ENCODE measurements at places on chromosomes 5 and 9.

DNA sequence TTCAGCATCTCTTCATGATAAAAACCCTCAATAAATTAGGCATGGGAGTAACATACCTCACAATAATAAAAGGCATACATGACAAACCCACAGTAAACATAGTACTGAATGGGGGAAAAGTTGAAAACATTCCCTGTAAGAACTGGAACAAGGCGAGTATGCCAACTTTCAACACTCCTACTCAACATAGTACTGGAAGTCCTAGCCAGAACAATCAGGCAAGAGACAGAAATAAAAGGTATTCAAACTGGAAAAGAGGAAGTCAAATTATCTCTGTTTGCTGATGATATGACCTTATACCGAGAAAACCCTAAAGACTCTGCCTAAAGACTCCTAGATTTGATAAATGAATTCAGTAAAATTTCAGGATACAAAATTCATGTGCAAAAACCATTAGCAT lies 167.6 kb downstream of the TMEM38B start:
- no peak for DNase-seq

DNA sequence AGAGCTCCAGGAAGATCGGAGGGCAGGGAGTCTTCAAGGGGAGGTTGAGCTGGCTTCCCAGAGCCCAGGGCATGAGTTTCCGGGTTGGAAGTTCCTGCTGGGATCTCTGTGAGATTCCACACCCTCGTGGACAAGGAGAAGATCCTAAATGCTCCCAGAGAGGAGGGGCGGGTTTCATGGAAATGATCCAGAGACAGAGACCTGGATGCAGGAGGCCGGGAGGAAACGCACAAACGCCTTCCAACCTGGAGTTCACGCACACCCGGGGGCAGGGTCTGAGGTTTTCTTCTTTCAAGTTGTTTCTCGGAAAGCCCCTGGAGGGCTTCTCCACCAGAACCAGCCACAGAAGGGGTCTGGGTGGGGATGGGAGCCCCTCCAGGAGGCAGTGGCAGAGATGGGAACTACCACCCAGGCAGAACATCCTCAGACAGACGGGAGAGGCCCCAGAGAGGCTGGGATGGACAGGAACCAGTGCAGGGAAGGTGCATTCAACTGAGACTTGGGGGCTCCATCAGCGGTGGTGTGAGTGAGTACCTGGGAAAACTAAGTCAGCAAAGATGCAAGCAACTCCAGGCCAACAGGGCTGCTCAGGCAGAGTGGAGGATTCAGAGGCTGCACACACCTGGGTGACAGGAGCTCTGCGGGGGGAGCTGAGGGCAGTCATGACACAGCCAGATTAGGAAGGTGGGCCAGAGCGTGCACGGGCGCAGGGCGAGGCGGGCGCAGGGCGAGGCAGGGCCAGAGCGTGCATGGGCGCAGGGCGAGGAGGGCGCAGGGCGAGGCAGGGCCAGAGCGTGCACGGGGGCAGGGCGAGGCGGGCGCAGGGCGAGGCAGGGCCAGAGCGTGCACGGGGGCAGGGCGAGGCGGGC lies 52.1 kb upstream of the EXOC3 start:
- no peak for DNase-seq

DNA sequence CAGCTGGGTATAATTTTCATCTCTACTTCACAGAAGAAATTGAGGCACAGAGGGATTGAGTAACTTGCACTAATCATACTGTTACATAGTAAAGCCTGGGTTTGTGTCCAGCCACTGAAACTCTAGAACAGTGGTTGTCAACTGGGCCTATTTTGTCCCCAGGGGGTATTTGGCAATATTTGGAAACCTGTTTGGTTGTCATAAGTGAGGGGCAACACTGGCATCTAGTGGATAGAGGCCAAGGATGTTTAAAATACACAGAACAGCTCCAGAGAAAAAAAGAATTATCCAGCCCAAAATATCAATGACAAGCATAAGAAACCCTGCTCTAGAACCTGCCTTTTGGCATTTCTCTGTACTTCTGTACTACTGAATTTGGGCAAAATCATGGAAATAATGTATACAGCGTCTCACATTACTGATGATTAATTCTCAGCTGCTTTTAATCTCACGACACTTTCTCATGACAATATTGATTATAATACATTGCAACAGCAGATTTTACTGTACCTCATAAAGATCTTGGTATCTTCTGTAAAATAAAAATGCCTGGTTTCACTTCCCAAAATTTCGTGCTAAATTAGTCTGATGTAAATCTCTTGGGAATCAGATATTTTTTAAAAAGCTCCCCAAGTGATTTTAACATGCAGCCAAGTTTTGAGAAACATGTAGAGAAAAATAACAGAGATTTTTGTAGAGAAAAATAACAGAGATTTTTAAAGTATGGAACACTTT lies 112.7 kb downstream of the RORB start:
- DNase-seq: no peak

DNA sequence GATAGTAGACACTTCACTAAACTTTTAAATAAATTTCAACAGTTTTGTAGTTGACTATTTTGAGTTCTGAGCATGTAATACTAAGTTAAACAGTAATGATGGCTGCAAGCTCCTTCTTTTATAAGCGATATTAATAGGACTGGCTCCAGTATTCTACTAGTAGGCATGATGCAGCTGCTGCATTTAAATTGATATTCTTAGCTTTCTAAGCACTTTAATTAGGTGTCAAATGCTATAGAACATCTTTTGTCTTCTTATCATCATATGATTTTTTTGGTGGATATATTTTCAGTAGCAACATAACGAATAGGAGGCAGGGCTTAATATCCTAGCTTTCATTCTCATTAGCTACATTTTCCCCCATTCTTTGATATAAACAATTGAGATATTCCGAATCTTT lies 141.1 kb downstream of the FBXO4 start:
- no peak for DNase-seq

- no peak for DNase-seq
These were observed 8.4 kb upstream of the GOLPH3 start for GRCh38 chr5:32182463-32183063.

DNA sequence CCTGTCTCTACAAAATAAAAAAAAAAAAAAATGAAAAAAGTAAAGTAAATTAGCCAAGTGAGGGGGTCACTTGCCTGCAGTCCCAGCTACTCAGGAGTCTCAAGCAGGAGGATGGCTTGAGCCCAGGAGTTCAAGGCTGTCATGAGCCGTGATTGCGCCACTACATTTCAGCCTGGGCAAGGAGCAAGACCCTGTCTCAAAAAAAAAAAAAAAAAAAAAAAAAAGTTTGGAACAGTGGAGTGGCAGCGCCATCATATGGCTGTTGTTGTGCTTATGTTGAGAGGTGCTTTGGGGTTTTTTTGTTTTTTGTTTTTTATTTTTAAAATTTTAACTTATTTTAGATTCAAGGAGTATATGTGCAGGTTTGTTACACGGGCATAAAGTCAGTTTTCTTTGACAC lies 3.6 kb downstream of the BRIX1 start:
- no peak for DNase-seq

GRCh38 chr5:33939556-33940262 lies 3.5 kb downstream of the RXFP3 start:
- no peak for DNase-seq

DNA sequence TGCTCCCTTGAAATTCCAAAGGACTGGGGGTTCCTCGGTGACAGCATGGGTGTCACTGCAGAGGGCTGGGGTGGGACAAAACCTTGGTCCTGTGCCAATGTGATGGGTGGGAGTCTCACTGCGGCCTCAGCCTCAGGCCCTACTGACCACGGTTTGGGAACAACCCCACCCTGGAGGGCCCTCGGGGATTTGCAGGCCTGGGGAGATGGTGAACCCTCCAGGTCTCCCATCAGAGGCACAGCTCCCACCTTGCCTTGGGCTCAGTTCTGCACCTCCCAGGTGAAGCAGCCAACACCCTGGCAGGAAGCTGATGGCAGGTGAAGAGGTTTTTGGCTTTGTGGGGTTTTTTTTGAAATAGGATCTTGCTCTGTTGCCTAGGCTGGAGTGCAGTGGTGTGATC lies 286.8 kb downstream of the PBX3 start:
- DNase-seq: no peak

DNA sequence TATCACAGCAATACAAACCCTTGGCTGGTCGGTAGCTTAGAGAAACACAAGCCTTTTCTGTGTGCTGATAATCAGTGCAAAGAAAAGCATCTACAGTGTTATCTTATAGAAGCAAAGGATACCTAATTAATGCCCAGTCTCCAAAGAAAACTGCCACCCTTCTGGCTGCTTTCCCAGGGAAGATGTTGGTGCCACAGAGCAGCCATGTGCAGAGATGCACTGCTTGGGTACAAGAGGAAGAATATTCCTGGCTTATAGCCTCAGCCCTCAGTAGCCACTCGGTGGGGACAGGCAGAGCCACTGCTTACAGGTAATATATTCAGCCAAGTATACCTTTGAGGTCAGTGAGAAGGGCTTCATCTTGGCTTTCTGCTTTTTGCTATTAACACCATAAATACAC lies 185.3 kb downstream of the PCSK1 start:
- DNase-seq: no peak

DNA sequence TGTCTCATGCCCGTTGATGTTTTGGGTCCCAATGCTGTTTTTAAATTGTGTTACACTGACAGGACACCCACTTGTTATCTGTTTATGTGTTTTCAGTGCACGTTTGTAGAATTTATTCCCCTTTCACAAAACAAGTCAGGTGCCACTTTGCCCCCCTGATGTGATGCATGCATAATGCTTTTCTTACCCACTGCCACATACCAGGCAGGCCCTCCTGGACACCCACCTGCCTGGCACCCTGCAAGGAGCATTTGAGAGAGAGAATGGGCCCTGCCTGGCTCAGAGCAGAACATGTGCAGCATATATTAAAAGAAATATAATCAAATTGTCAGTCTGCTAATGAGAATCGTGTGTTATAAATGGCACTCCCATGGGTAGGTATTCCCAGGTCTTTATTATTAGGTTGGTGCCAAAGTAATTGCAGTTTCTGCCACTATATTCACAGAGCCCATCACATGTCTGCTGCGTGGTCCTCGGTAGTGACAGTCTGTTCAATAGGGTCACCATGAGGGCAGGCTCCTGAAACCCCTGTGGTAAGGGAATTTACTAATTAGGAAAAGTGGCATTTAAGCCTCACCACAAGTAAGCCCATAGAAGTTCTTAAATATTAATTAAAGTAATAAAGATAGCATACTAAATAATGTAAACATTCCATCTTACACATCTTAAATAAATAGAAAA lies 52.2 kb upstream of the CKMT2 start:
- no peak for DNase-seq

DNA sequence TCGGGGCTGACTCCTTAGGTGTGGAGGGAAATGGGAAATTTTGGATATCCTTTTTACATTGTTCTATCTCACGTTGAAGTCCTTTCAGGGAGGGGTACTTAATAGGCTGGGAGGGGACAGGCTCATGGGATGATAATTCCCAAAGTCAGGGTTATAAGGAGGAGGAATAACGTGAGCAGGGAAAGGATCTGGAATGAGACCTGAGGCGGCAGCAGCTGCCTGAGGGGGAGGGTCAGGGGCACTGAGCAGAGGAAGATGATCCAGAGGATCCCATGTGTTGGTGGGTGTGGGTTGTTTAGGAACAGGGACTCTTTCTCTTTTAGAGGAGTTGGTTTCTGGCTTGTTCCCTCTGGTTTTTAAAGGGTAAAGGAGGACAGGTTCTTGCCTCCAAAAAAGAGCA lies 18.7 kb downstream of the IFT74 start:
- DNase-seq: no peak

DNA sequence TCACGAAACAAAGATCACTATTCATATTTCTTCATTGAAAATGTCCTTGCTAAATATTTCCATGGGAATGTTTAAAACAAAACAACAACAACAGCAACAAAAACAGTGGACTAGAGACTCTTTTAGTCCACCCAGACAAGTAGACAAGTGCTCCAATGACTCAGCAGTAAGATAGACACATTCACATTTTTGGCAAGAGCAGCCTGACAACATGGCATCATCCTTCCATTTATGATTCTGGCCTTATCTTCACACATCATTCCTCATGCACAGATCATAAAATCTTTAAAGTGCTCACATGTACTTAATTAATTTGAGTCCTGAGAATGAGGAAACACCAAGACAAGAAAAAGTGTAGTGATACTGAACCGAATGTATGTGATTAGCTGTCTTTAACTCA lies 132.6 kb upstream of the PDE4D start:
- no peak for DNase-seq

DNA sequence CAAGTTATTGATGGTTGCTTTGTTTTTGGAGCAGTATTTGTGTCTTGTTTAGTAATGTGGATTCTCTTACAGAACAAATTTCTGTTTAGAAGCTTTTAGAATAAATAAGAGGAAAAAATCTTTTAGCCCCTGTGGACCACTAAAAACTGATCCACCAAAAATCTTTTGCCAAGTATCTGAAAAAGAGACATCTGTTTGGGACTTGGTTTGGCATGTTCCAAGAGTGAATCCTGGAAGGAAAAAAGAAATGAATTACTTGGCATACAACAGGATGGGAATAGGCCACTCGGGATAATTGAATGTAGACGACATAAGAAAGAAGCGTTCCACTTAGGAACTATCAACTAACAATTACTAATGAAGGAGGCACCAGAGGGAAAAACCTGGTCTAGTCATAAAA lies 1350.1 kb upstream of the C9orf72 start:
- no peak for DNase-seq

- no peak for DNase-seq
These were observed 24.2 kb downstream of the ARHGEF37 start for GRCh38 chr5:149605354-149605997.

DNA sequence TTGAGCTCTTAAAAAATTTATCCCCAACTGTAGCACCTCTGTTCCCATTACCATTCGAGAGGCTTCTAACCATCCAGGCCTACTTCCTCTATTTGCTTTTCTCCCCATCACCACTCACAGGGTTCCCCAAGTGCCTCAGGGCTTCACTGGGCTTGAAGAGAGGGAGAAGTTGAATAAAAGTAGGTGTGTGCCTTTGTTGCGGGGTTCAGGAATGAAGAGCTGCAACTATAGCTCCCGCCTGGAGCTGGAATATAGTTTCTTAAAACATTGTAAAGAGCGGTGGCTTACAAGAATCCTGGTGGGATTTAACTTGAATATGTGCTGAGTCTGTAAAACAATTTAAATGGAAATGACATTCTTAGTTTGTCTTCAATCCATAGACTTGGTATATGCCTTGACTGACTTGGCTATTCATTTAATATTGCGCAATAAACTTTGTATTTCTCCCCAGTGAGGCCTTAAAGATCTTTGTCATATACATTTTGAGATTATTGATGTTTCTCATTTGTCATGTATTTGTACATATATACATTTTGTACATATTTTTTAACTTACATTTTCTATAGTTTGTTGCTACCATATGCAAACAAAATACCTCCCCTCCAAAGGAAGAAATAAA lies 7.2 kb downstream of the ENTREP1 start:
- DNase-seq: no peak

- DNase-seq: no peak
These were observed 150.1 kb upstream of the SLC27A6 start for GRCh38 chr5:128815201-128815600.

Data from T follicular helper cell (primary cell).